ENCODE measurements at places on chromosomes 1 and 21.

DNA sequence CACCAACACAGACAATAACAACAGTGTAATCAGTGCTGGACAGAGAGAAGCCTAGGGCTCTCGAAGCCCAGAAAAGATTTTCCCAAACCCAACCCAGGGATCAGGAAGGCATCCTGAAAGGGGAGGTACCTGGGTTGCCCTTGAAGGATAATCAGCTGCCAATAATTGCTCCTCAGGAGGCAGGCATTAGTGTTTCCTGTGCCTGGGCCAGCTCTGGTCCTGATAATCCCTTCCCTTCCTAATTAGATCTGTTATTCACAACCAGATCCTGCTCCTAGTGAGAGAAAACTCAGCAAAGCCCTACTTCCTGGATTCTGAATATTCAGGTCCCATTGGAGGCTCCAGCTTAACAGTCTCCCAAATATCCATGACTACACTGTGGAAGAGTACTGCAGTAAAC is 117.4 kb downstream of the DMRTA2 start:
- DNase-seq, result no peak

DNA sequence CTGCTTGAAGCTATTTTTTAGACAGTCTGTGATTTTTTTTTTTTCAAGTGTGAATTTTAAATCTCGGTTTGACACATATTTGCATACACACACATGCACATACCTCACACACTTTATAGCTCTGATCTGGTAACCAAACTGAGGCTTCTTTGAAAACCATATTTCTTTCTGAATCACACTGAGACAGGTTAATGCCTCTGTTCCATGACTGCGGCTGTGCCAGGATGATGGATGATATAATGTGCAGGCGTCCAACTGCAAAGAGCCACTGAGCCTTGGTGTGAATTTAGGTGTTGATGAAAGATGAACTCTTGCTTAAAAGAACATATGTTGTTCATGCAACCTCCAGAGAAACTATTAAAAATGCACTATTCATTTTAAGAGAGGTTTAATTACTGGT is 504.0 kb upstream of the OLFM3 start:
- DNase-seq, result no peak

- no peak for DNase-seq
These were observed 280.9 kb downstream of the TPR start for GRCh38 chr1:186094172-186094571.

GRCh38 chr1:167504467-167504827 is 13.9 kb downstream of the CD247 start:
- no peak for DNase-seq

- no peak for DNase-seq
These were observed 252.5 kb upstream of the RGS18 start for GRCh38 chr1:191905781-191906180.

DNA sequence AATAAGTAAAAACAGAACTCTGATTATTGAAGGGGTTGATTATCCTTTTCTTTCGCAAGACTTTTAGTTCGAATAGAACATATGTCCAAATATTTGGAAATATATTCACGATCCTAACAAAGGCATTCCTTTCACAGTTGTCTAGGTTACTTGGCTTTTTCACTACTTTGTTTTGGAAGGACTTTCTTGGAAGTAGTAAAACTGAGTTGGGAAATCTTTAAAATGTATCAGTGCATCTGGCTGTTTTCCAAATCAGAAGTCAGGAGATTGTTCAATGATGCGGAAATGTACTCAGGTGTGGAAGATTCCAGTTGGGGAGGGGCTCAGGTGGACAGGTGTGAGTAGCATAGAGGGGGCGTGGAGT is 67.1 kb downstream of the SH3BGR start:
- no peak for DNase-seq

DNA sequence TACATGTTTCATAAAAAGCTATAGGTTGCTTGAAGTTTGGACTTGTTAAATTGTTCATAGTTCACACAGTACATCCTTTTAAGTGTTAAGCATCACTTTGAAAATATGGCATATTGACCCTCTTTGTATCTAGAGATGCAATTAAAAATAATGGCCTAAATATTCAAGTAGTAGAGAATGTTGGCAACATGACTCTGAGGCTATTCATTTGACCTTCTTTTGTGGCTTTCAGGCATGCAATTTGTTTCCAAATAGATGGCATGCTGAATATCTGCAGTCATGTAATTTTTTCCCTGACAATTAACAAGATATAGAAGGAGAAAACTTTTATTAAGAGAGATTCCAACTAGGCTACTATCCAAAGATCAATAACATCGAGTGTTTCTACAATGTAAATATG is 230.5 kb upstream of the ZRANB2 start:
- DNase-seq, result no peak

DNA sequence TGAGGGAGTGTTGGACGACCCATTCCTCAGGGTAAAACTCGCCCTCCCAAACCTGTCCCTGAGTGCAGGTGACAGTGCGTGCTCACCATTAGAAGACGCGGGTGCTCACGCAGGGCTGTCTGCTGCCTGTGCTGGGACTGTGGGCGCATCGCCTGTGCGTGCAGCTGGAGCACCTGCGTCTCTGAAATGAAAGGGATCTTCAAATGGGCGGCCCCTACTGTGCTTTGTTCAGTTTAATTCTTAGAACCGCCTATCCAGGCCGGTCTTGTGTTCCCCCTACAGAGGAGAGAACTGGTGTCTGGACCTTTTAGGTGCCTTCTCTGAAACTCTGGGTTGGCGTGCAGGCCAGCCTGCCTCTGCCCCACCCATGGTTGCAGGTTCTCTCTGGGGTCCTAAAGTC is 125.8 kb downstream of the PCBP3 start:
- no peak for DNase-seq

GRCh38 chr1:10456048-10456447 is 6.2 kb downstream of the CORT start:
- no peak for DNase-seq

DNA sequence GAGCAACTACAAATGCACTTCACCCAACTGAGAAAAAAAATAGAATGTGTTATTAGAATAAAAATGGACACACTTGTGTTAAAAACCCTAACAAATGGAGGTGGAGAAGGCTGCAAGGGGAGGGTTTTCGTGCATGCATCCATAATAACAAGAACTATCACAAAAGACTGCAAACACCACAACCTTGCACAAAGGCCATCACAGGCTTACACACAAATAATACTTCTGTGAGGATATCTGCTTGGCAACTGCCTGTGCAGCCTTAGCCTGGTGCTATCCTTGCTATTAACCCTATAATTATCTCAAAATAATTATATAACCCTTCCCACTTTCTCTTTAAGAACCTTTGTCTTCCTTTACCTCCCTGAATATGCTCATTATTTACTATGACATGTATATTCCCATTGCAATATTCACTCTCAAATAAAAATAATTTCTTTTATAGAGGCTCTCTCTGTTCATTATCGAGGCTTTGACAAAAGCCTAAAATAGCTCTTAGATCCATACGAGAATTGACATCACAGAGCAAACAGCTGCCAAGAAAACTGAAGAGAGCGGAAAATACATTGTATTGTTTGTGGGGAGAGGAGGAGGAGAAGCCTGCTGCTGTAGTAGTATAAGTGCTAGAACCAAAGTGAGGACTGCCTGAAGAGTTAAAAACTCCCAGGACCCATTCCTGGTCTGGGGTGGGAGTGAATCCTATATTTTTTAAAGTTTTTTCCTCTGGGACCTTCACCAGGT is 1768.7 kb downstream of the BRINP3 start:
- no peak for DNase-seq

GRCh38 chr1:185337246-185337645 is 20.2 kb upstream of the IVNS1ABP start:
- DNase-seq, result no peak

DNA sequence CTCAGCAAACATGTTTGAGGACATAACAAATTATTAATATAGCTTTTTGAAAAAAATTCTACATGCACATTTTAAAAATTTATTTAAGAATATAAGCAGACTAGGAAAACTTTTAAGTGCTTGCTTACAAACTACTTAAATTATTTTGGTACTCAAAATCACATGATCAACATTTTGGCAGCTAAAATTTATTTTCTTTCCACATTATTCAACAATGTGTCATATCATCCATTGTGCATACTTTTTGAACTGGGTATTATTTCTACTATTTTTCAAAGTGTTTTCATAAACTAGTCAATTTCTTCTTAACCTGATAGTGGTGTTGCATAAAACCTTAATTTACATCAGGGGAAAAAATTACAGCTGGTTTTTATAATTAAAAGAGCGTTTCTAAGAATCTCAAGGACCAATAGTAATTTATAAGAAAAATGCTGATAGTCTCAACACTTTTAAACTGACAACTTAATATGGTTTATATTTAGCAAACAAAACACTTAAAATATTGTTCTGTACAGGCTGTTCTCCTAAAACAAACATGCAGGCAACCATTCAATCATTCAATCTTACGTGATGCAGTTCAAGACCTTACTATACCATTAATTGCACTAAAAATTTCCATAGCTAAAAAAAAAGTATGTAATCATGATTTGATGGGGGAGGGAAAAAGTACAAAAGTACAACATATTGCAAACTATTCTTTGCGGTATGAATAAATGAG is 105.0 kb downstream of the GPATCH2 start:
- DNase-seq, result no peak

DNA sequence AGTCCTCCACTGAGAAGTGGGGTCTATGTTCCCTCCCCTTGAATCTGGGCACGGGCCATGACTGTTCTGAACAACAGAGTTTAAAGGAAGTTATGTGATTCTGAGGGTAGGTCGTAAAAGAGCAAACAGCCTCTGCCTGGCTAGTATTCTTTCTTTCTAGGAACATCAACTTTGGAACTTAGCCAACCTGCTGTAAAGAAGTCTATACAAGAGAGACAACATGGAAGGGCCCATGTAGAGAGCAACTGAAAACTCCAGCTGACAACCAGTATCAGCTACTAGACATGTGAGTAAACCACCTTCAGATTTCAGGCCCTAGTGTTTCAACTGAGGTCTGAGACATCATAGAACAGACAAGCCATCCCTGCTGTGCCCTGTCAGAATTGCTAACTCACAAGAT is 7.5 kb downstream of the SELENOF start:
- DNase-seq, result no peak

GRCh38 chr1:173616859-173617258 is 14.0 kb upstream of the SLC9C2 start:
- DNase-seq, result no peak

DNA sequence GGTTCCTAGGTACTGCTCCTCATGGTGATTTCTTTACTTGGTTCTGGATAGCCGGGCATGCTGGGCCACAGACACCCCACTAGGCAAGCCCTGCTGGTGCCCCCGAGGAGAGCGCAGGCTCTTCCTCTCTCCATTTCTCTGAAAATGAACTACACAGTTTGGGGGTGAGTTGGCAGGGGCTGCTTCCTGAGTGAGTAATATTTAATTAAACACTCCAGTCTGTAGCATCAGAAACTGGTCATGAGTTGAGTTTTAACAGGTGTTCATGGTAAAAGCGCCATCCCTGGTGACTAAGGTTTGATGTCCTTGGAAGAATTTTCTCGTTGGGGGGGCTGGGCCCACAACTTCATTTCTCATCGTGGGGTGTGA is 1.7 kb downstream of the SPSB1 start:
- no peak for DNase-seq

Data from anterior cingulate cortex (tissue), 58 donors.